ENCODE measurements at places on chromosomes 11 and 22. TPM values are rescaled to one million over a fixed set of nuclear protein-coding genes. Genes with fewer than 3 reads are reported as not detected.

The DTX4 gene
- total RNA-seq: 2.6 TPM

The ELFN2 gene
- total RNA-seq: not detected

The GSTT2B gene
- 3.3 TPM for total RNA-seq

The SHISA8 gene
- not detected for total RNA-seq

The MYOD1 gene
- not detected for total RNA-seq

The C11orf91 gene
- not detected for total RNA-seq

The BTBD18 gene
- not detected for total RNA-seq

Data from hair follicle dermal papilla cell (primary cell).